ENCODE measurements at places on chromosomes 6 and 20.
A peak's percentile ranks its signal among the peaks of the same experiment; 100 is the strongest.

DNA sequence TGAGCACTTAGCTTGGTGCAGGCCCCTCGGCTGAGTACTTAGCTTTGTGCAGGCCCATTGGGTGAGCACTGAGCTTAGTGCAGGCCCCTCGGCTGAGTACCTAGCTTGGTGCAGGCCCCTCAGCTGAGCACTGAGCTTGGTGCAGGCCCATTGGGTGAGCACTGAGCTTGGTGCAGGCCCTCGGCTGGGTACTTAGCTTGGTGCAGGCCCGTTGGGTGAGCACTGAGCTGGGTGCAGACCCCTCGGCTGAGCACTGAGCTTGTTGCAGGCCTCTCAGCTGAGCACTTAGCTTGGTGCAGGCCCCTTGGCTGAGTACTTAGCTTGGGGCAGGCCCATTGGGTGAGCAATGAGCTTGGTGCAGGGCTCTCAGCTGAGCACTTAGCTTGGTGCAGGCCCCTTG is 387.1 kb downstream of the THBS2 start:
- no peak for DNase-seq

- DNase-seq = no peak
Observed at GRCh38 chr6:154243793-154244750, 112.5 kb downstream of the IPCEF1 start.

GRCh38 chr6:112010328-112010727 is 43.6 kb upstream of the CCN6 start:
- DNase-seq = no peak

DNA sequence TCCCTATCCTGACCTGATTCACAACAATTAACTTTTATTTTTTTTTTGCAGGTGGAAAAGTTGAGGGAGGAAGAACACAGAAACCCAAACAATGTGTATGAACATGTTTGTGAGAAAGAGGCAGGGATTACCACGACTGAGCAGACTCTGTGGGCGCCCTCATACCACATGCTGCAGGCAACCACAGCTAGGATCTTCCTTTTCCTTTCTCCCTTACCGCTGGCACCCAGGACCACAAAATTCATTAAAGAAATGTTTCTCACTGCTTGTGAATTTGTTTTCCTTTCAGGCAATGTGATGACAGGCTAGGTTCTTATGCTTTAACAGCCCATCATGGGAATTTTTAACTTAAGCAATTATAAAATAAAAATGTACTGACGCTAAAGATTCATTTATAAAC is 287.1 kb downstream of the GMDS start:
- no peak for DNase-seq

DNA sequence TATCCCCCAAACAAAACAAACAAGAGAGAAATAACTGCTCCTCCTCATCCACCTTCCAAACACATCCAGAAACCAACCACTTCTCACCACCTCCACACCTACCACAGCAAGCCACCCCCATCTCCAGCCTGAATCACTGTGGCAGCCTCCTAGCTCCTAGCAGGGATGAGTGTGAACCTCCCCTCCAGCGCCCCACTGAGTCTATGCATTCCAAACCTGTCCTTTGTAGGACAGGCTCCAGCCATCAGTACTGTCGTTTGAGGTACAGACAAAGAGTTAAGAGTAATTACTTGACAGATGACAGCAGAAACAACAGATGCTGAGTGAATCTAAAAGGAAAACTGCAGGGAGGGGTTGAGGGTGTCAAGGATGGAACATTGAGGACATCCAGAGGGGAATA is 2.4 kb downstream of the METTL24 start:
- no peak for DNase-seq

- no peak for DNase-seq
Observed at GRCh38 chr20:24996449-24997377, 4.2 kb upstream of the APMAP start.

DNA sequence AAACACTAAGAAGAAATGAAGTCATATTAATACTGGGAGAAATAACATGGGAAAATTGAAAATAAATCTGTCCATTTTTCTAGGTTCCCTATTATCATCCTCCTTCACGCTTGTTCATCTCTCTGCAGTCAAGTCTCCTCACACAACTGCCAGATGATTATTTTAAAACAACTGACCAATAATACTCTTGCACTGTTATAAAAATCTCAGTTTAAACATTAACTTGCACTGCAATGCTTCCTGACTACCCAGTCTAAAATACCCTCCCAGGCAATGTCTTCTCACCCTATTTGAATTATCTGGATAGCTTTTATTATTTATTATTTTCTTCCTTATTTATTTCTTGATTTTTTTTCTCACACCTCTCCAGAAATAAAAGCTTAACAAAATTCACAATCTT is 5.7 kb downstream of the EYS start:
- DNase-seq = no peak

DNA sequence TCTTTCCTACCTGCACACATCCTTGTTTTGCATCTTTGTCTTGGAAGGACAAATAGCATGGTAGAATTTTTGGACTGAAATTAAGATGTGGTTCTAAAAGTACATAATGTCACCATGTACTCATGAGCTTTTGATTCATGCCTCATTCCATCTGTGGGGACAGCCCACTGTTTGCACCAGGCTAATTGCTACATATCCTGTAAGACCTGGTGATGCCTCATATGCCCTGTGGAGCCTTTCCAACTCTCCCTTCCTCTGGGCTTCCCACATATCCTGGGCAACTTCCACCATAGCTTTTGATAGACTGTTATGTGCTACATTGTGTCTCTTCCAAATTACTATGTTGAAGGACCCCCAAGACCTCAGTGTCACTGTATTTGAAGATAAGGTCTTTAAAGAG is 213.6 kb upstream of the PREP start:
- no peak for DNase-seq

- DNase-seq = peak; percentile 82
Observed at GRCh38 chr6:88761237-88762031, 202.0 kb downstream of the RNGTT start.

DNA sequence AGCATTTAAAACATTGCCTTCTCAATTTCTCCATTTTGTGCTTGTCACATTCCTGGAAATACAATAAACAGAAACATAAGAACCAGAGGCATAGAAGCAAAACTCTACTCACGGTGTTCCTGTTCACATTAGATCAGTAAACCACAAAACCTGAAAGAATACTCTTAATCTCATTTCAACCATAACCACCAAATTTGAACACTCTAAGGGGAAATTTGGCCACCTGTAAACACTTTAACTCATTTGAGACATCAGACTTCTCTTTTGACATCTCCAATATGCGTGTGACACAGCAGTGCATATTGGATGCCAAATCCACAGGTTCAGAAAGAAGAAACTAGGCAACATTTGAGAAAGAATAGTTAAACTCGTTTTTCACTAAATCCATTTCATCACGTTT is 153.8 kb upstream of the IRAK1BP1 start:
- DNase-seq = no peak

DNA sequence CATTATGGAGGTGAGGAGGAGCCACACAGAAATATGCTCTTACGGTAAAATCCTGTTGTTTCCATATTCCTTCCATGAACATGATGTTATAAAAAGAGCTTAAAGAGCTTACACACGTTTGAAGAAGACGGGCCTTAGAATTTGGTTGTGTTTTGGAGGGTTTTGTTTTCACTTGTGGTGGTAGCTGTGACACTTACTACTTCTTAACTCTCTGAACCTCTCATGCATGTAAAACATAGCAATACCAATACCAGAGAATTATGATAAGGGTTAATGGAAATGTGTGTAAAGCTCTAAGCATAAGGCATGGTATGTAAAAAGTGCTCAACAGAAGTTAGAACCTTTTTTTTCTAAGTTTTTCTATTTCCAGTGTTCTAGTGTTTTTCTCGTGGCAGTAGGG is 256.1 kb upstream of the KCNQ5 start:
- DNase-seq = no peak

GRCh38 chr20:41480054-41480770 is 113.6 kb upstream of the EMILIN3 start:
- DNase-seq = peak; percentile 15

- no peak for DNase-seq
Observed at GRCh38 chr6:45965792-45966191, 49.9 kb downstream of the CLIC5 start.

GRCh38 chr6:2531426-2532215 is 219.1 kb downstream of the MYLK4 start:
- no peak for DNase-seq

GRCh38 chr20:48129345-48129942 is 344.2 kb upstream of the SULF2 start:
- no peak for DNase-seq

GRCh38 chr6:77620278-77620882 is 32.5 kb upstream of the MEI4 start:
- peak; percentile 43 for DNase-seq

GRCh38 chr6:75438013-75438431 is 55.6 kb downstream of the FILIP1 start:
- DNase-seq = no peak

GRCh38 chr6:118220429-118221128 is 313.5 kb downstream of the SLC35F1 start:
- DNase-seq = no peak

DNA sequence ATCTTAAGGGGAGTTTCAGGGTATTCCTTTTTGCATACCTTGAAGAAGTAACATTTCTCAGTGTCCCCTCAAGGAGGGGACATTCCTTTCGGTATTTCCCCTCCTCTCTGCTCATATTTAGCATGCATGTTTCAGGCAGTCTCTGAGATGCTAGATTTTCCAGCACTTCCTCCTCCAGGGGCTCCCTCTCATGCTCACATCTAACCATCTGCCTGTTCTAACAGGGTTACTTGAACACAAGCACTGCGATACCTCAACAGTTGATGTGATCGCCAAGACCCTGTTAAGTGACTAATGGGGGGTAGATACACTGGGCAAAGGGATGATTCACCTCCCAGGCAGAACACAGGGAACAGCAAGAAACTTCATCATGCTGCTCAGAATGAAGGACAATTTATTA is 12.9 kb upstream of the MCM3 start:
- peak; percentile 19 for DNase-seq

DNA sequence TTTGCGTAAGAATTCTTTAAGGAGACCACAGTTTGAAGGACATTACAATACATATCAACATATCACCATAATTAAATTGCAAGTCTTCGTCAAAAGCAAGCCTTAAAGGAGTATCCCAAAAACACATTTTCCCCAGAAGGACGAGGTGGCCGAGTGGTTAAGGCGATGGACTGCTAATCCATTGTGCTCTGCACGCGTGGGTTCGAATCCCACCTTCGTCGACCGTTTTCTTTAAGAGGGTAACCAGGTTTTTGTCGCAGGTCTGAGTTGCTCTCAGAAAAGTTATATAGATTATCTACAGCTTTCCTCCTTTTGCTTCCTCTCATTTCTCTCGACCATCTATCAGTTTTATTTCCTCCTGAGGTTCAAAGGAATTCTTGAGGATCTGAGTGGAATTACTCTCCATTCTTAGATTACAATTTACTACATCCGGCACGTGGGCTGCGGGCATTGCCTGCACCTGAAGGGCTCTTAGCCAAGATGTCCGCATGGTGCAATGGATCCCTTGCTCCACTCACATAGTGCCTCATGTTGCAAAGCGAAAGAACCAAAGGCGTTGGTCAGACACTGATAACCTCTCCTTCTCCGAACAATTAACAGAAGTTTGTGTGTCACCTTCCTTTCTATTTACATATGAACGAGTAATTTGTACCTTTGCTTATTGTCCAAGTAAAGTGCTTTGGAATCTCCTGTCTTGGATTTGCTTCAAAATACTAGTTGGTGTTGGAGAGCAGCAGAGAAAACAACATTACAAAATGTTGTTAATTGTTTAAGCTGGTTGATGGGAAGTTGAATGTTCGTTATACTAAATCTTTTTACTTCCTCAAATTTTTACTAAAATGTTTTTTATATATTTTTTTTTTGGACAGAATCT is 14.0 kb downstream of the POM121L2 start:
- DNase-seq = no peak

DNA sequence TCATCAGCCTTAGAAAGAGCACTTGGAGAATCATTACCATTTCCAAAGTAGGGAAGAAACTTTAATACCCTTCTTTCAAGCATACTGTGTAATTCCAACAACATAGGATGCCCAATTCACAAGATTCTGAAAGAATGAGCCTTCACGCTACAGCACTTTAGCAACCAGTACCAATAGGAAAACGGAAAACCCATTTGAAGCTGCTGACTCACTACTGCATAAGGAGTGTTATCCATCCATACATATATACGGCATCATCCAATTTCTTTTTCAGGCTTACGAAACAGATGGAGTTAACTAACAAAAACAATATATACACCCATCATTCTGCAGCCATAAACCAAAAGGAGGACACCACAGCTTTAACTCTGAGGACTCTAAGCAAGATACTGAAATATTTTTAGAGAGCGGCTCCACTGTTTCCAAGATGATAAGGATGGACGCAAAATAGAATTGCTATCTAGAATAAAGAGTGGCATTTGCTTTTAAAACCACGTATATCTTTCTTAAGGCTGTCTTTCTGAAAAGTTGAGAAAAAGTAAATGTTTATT is 24.9 kb downstream of the FYN start:
- no peak for DNase-seq

- DNase-seq = no peak
Observed at GRCh38 chr20:43538878-43539700, 19.7 kb upstream of the SGK2 start.

- no peak for DNase-seq
Observed at GRCh38 chr20:58235010-58235409, 6.6 kb upstream of the ANKRD60 start.

- DNase-seq = no peak
Observed at GRCh38 chr6:156146891-156147290, 630.3 kb upstream of the ARID1B start.

- peak; percentile 79 for DNase-seq
Observed at GRCh38 chr20:50012282-50013263, 29.8 kb downstream of the SNAI1 start.

DNA sequence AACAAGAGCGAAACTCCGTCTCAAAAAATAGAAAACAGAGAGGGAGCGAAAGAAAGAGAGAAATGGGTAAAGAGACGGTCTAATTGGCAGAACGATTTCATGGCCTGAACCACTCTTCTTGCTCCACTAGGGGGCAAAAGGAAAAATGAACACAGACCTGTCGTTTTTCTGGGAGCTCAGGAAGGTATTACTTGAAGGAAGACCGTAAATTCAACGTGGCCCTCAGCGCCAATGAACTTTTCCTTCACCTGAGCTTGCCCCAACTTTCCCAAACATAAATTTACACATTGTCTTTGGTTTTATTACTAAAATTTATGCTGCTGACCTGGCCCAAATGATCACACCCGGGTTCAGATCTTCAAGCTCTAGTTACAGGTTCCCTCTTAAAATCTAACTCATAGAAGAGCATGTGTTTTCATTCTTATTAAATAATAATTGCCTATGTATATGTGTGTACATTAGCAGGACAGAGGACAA is 67.3 kb downstream of the ATP9A start:
- DNase-seq = peak; percentile 54

- DNase-seq = peak; percentile 53
Observed at GRCh38 chr6:87698547-87699006, 3.5 kb downstream of the AKIRIN2 start.

GRCh38 chr6:75333676-75334200 is 49.1 kb upstream of the TMEM30A start:
- no peak for DNase-seq

GRCh38 chr20:2109425-2110210 is 8.0 kb downstream of the STK35 start:
- no peak for DNase-seq

GRCh38 chr6:142398353-142398752 is 96.5 kb downstream of the ADGRG6 start:
- DNase-seq = no peak
